ENCODE measurements at places on chromosomes 3 and 15.

DNA sequence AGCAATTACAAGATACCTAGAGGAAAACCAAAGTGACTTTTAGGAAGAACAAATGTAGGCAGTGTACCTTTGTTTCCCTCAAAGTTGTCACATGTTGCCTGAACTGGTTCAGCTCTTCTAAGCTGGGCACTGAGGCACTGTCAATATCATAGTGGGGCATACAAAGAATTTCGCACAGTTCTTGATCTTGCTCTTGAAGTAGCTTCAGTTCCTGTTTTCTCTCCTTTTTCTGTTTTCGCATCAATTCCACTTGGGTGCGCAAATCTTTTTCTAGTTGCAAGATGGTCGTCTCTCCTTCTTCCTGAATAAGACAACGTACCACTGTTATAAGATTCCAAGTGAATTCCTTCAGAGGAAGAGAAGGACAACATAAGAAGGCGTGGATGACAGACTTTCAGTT, 12.7 kb downstream of the PRC1 start:
- DNase-seq: peak; percentile 53

DNA sequence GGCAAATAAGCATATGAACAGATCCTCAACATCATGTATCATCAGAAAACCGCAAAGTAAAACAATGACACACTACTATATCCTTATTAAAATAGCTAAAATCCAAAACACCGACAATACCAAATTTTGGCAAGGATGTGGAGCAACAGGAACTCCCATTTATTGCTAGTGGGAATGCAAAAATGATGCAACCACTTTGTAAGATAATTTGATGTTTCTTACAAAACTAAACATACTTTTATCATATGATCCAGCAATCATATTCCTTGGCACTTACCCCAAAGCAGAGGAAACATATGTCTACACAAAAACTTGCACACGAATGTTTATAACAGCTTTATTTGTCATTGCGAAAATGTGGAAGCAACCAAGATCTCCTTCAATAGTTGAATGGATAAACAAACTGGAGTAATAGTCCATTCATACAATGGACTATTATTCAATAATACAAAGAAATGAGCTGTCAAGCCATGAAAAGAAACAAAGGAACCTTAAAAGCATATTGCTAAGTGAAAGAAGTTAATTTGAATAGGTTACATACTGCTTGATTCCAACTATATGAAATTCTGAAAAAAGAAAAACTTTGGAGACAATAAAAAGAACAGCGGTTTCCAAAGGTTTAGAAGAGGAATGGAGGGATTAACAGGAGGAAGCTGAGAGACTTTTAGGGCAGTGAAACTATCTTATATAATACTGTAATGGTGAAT, 172.0 kb downstream of the VPS13C start:
- DNase-seq: no peak

DNA sequence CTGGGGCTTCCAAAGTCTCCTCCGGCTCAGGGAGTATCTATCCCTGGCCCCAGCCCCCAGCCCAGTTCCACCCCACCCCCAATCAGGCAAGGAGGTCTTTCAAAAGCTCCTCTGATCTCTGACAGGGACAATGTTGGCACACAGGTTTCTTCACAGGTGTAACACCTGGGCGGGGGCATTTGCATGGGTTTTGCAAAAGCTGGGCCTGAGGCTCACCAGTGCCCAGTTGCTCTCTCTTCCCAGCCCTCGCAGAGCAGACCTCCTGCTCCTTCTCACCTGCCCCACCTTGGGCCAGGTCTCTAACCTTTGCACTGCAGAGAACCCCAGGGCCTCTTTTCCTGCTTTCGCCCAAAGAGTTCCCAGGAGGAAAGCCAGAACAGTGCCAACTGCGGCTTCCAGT, 8.6 kb upstream of the CSK start:
- no peak for DNase-seq

GRCh38 chr3:194265505-194265892, 85.6 kb downstream of the CPN2 start:
- no peak for DNase-seq
